ENCODE measurements at places on chromosomes 3 and 15.
A peak's percentile ranks its signal among the peaks of the same experiment; 100 is the strongest.

GRCh38 chr3:6180171-6180570 lies 680.7 kb upstream of the GRM7 start:
- DNase-seq = peak; percentile 31

- DNase-seq = no peak
These were observed 12.3 kb upstream of the KLF15 start for GRCh38 chr3:126369490-126369889.

GRCh38 chr15:22903961-22904534 lies 65.6 kb downstream of the NIPA2 start:
- no peak for DNase-seq

DNA sequence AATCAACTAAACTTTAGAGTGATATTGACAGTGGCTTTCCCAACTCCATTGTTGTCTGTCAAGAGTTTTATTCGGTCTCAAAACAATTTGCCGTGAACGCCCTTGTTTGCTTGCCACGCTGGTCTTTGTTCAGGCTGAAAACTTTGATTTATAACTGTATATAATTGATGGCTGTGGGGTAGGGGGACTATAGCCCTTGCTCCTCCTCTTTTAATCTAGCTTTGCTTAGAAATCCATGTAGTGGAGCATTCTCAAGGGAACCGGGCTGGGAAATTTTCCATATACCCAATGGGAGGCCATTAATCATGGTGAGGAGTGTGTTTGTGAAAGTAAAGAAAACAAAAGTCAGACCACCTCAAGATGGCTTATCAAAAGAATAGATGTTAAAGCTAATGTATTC lies 339.8 kb upstream of the RARB start:
- DNase-seq = peak; percentile 71

- no peak for DNase-seq
These were observed 936.8 kb downstream of the MCTP2 start for GRCh38 chr15:95168152-95168551.

- DNase-seq = peak; percentile 28
These were observed 109.9 kb downstream of the TBC1D5 start for GRCh38 chr3:17632401-17633100.

- DNase-seq = no peak
These were observed 163.7 kb downstream of the PGPEP1L start for GRCh38 chr15:98843844-98844243.

DNA sequence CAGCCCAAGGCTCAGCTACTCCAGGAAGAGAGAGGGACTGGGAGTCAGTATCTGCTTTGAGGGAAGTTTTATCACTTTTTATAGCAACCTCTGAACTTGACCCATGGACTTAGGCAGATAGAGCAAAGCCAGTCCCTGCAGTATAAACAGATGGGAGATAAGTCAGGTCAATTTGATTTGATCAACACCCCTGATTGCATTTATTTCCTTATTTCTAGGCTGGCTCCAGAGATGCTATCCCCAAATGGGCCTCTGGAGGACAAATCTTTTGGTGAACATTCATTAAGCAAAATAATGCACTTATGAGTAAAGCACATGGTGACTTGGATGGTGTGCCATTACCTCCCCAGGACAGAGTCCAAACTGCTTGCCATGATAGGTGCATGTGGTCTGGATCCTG lies 8.9 kb upstream of the IDH3A start:
- no peak for DNase-seq

GRCh38 chr3:125634336-125634950 lies 39.1 kb upstream of the OSBPL11 start:
- no peak for DNase-seq

DNA sequence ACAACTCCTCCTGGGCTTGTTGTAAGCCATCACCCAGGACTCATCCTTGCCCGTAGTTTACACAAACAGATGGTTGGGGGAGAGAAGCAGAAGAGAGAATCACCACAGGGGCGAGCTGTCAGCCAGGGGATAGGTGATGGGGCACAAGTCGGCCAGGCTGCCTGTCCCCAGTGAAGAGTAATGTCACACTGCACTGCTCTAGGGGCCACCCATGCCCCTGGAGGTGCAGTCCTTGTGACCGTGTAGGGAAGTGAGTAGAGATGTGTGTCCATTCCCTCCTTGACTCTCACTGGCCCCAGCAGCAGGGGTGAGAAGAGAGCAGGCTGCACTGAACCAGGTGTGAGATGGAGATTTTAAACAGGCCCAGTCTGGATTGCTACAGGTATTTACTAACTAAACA lies 17.1 kb upstream of the PRSS50 start:
- no peak for DNase-seq

DNA sequence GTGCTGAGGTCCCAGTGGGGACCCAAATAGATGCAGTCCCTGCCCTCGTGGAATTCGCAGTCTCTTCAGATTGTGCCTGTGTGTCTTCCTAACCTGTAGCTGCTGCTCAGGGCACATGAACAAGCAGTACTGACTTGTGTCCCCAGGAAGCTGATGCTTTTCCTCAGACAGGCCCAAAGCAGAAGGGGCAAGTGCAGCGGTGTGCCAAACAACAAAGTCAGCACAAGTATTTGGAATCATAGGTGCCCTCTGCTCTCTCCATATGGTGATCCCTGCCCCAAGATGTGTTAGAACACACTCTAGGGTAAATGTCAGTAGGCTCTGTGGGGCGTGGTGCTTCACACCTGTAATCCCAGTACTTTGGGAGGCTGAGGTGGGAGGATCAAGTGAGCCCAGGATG lies 21.9 kb downstream of the BHLHE40 start:
- DNase-seq = no peak

DNA sequence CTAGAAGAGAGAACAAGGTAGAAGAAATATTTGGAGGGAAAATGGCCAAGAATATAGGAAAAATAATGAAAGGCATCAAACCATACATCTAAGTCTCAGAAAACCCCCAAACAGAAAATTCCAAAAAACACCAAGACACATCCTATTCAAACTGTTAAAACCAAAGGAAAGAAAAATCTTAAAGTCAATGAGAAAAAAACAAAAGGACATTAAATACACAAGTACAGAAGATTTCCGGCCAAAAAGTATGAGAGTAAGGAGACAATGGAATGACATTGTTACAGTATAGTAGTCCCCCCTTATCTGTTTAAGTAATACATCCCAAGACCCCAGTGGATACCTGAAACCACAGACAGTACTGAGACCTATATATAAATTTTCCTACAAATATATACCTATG lies 18.8 kb downstream of the CLASP2 start:
- no peak for DNase-seq

- DNase-seq = no peak
These were observed 97.6 kb downstream of the FRMD4B start for GRCh38 chr3:69288161-69288895.

DNA sequence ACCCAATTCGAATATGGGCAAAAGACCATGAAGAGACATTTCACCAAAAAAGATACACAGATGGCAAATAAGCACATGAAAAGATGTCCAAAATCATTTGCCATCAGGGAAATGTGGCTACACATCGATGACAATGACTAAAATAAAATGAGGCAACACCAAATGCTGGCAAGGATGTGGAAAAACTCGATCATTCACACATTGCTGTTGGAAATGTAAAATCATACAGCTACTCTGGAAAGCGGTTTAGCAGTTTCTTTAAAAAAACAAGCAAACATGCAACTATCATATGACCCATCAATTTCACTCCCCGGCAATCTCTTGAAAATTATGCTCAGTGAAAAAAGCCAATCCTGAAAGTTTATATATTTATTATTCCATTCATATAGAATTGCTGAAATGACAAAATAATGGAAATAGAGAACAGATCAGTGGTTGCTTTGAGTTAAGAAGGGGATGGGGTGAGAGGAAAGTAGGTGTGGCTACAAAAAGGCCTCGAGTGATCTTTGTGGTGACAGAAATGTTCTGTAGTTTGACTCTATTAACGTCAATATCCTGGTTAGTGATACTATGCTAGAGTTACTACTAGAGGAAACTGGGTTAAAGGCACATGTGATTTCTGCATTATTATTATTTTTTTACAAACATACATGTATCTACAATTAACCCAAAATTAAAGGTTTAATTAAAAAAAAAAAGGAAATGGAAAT lies 45.0 kb downstream of the DLG1 start:
- no peak for DNase-seq

DNA sequence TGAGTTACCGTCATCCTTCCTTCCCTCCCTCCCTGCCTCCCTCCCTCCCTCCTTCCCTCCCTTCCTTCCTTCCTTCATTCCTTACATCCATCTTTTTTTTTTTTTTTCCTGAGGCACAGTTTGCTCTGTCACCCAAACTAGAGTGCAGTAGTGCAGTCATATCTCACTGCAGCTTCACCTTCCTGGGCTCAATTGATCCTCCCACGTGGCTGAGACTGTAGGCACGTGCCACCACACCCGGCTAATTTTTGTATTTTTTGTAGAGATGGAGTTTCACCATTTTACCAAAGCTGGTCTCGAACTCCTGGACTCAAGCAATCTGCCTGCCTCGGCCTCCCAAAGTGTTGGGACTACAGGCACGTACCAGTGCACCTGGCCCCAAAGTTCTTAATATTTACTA lies 25.8 kb downstream of the USP3 start:
- no peak for DNase-seq

- DNase-seq = peak; percentile 9
These were observed 59.7 kb downstream of the GRIP2 start for GRCh38 chr3:14480207-14481017.

GRCh38 chr3:12004741-12005513 lies 739 bp downstream of the SYN2 start:
- DNase-seq = no peak

GRCh38 chr15:72847033-72847432 lies 63.5 kb upstream of the ADPGK start:
- no peak for DNase-seq

DNA sequence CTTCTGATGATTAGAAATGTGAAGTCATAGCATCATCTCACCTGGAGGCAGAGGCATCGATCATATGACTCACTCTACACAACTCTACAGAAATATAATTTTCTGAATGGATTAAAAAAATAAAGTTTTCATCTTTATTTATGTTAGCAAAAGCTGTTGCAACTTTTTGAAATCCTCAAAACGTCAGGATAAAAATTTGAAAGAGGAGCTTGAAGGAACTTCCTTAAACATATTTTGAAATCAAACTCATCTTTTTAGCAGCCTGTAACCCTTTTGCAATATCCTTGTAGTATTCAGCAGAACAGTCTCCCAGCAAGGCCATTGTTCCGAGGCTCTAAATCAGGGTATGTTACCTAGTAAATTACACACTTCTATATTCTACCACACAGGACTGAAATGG lies 985.4 kb downstream of the PLOD2 start:
- no peak for DNase-seq

DNA sequence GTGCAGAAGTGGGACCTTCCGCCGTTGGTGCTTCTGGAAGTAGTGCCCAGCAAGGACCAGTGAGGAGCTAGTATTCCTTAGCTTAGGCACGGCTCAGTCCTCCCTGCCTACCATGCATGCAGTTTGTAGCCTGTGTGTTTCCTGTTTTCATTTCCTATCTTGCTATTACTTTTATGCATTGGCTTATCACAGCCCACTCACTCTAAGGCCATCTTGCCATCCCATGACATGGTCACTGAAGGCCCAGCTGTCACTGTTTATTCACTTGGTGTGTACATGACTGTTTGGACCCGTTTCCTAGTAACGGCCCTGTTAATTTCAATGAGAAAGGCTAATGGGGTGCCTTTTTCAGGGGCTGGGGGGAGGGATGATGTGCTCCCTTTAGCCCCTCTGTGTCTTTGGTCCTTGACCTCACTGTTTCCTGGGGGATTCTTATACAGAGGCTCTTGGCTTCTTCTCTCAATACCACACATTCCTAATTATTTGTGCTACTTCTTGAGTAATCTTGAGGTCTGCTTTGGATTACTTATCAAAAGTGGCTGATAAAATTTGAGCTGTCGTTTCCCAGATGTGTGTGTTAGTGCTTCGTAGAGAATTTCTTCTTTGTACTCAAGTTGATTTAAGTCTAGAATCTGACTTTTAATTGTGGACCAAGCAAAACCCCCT lies 24.5 kb upstream of the TRAK1 start:
- DNase-seq = no peak

- DNase-seq = peak; percentile 23
These were observed 46.6 kb upstream of the ATP2B2 start for GRCh38 chr3:10551821-10552630.

DNA sequence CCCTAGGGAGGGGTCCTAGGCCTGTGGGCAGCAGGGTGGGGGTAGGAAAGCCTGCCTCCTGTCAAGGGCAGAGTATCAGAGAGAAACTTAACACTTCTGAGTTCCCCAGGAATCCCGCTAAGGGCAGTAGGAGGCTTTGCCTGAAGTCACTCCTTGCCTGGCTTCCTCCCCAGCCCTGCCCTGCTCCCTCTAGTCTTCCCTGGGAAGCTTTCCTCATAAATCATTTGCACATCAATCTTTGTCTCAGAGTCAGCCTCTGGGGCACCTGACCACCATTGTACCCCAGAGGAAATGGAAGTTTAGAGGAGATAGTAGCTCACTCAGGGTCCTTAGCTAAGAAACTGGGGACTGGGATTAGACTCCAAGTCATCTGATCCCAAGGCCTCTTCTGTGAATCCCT lies 129.4 kb upstream of the TLE3 start:
- DNase-seq = no peak

GRCh38 chr3:120475722-120476377 lies 25.1 kb upstream of the FSTL1 start:
- DNase-seq = no peak

- no peak for DNase-seq
These were observed 87.8 kb downstream of the CEMIP start for GRCh38 chr15:80866936-80867335.

GRCh38 chr3:23587513-23587912 lies 218.2 kb upstream of the UBE2E1 start:
- no peak for DNase-seq

DNA sequence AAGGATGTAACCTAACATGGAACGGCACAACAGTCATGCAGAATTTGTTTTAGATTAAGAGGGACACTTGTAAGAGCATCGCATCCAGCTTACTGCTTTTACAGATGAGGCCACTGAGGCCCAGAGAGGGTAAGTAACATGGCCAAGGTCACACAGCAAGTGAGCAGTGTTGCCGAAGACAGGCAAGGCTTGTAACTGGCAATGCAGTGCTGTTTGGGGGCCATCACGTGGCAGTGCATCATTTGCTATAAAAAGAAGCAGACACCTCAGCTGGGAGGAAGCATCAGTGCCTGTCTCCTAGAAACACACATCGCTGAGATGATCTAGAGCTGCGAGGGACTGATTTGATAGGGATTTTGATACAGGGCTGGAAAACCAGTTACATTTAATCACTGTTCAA lies 108.2 kb upstream of the PROK2 start:
- no peak for DNase-seq

GRCh38 chr3:13575459-13576061 lies 26.6 kb downstream of the FBLN2 start:
- DNase-seq = no peak

- DNase-seq = no peak
These were observed 58.3 kb upstream of the TFRC start for GRCh38 chr3:196140224-196140623.

- DNase-seq = no peak
These were observed 491.8 kb downstream of the ZPLD1 start for GRCh38 chr3:102926618-102927017.

DNA sequence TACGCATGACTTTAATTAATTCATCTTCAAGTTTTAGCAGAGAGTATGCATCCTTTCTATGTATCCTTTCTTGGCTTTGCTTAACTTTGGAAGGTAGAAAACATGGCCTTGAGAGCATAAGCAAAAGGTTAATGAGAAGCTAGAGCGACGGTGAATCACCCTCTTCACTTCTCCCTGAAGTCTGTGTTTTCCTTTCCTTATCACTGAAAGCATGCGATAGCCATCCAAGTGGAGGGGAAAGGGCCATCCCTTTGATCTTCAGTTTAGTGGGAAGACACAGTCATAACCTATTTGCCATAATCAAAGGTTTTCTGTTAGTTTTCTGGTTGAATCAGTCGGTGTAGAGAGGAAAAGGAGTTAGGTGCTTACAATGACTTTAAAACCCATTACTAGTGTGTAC lies 354.0 kb upstream of the ROBO2 start:
- DNase-seq = no peak

All from astrocyte of the cerebellum (primary cell).